ENCODE measurements at places on chromosomes 6 and 20. TPM values are rescaled to one million over a fixed set of nuclear protein-coding genes. Genes with fewer than 3 reads are reported as not detected.

DNA sequence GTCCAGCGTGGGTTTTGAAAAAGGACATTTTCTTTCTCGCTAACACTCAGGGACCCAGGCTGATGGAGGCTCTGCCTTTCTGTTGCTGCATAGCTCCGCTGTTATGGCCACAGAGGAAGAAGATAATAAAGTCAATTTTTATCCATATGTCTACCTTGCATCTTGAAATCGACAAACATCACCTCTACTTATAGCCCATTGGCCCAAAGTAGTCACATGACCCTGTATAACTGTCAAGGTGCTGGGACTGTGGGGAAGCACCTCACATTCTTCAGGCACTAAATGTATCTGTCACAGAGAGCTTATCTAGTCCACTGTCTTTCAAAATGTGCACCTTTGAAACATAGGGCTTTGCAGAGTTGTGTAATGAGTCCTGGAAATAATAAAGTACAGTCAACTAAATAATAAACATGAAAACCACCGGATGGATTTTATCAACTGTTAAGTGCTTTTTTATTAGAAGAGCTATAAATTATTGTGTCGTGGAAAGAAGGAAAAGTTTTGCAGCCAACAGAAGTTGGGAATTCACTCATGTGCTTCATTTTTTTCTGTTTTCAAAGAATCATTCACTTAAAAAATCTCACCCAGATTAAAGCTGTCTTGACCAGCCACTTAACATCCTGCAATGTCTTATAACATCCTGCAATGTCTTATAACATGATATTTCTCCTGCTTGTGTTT lies 47.7 kb upstream of the RCAN2 start:
- no peak for DNase-seq

DNA sequence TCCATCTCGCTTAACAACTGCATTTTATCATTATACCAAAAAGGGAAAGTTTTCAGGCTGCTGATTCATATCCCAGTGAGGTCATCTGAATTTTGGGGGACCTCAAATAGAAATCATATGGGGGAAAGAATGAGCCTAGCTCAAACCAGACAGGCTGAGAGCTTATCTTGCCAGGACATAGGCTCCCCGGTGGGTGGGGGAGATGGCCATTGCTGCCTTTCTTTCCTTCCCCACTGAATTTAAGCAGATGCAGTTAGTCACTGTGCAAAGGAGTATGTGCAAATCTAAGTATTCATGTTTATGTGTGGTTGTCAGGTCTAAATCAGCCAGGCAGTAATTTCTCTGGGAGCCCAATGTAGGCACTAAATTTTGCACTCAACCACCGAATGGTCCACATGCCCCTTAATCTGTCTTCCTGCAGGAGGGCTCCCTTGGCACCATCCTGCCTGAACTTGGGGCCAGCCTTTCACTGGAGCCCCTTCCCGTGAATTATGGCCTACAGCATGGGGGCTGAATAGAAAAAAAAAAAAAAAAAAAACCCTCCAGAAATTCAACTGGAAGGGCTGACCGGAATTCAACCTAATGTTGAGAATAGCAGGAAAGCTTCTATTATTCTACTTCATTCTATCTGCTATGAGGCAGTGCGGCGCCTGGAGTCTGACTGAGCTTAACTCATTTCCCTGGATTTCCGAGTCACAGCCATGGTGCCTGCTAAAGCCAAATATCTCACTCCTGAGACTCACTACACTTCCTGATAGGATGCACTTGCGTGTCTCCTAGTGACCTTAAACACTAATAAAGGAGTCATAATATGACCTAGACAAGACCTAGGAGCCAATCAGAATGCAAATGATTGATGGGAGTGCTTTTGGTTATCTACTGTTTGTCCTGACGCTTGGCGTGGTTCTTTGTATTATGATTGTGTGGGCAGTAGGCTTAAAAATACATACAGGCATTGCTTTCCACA lies 161.5 kb upstream of the HEY2 start:
- DNase-seq, result no peak

DNA sequence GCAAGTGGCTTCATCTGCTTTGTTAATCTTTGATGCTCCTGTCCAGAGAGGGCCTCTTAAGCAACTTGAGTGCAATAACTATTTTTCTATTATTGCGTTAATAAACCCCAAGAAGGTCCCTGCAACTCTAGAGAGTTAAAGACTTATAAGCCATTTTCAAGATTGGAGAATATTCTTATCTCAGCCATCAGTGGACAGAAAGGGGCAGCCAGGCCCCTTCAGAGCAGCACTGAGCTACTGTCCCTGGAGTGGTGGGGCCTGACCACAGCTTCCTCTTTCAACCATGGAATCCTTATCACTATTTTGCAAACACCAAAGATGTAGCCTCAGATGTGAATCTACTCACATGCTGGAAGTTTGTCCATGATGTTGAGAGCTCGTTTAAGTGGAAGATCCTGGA lies 2.8 kb upstream of the MAS1L start:
- DNase-seq, result no peak

GRCh38 chr6:98325366-98325765 lies 509.0 kb upstream of the POU3F2 start:
- no peak for DNase-seq

The WFDC2 gene
- total RNA-seq, result not detected

Data from bronchial epithelial cell (primary cell).